ENCODE measurements at places on chromosomes 11 and 22.

DNA sequence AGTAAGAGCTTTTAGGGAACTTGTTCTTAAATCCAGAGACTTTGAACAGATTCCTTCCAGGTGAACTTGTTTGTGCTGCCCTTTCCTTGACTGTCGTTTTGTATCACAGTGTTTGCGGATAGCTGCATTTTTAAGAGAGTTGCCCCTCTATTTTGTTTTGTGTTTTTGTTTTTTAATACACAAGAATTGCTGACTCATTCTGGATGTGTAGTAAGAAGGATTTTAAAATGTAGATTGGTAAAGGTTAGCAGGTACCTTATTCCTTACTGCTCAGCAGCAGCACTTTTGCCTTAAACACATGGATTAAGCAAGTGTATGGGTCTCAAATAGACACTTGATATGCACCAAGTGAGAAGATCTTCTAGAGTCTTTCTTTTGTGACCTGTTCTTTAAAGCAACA is 8.9 kb upstream of the APOA5 start:
- no peak for DNase-seq

DNA sequence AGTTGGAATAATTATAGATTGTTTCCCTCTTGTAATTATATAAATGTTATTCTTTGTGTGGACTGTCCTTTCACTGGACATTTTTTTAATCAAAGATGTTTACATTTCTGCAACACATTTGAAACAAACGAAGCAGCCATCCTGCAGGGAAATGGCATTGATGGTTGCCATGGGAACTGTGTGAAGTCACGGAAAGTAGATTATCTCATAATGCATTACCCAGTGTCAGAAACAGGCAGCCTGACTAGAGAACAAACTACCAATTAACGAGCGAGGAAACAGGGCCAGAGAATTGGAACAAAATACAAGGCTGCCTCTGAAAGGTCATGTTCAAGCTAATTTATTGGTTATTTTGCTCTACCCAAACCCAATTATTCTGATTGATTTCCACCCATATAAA is 96.9 kb upstream of the LARGE1 start:
- DNase-seq: no peak

GRCh38 chr22:41800348-41801146 is at the start of gene CCDC134:
Gene CCDC134 (plus strand): TSS chr22:41800679. CDS start chr22:41808891, 8,212 bp downstream.
- DNase-seq: peak; percentile 67

GRCh38 chr11:26199331-26200095 is 132.4 kb upstream of the ANO3 start:
- DNase-seq: no peak

GRCh38 chr11:75107187-75107586 is 10.5 kb upstream of the OR2AT4 start:
- DNase-seq: no peak

GRCh38 chr22:17638182-17638431 is 450 bp upstream of the BCL2L13 start:
- no peak for DNase-seq

DNA sequence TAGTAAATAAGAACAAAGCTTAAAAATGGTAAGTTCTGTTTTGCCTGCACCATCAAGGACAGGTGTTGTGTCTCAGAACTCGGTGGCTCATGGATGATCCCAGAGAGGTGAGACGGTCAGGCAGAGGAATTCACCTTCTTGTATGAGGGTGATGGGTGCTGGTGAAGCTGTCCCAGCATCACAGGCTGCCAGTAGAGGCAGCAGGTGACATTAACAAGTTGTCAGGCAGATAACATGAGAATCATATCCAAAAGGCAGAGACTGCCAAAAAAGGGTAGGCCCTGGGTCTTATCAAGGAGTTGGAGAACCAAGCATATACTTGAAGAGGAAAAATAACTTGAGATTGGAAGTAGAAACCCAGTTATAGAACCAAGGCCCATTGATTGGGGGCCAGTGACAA is 437.8 kb downstream of the DYNC2H1 start:
- no peak for DNase-seq

- no peak for DNase-seq
These were observed 62.3 kb downstream of the BTG4 start for GRCh38 chr11:111449696-111450479.

DNA sequence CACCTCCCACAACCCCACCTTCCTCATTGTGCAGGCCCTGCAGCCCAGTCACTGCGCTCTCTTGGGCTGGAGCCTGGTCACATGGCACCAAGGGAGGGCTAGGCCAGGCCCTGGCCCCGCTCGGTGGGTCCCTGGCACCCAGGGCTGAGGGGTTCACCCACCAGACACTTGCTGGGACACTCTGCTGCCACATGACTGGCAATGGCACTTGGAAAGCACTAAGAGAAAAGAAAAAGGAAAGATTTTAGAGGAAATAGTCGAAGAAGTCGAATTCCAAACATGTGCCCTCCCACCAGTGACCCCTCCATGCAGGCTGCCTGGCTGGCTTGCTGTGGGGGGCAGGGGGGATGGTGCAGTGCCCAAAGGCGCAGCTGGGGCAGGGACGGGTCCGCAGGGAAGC is 12.3 kb upstream of the TTLL8 start:
- no peak for DNase-seq

DNA sequence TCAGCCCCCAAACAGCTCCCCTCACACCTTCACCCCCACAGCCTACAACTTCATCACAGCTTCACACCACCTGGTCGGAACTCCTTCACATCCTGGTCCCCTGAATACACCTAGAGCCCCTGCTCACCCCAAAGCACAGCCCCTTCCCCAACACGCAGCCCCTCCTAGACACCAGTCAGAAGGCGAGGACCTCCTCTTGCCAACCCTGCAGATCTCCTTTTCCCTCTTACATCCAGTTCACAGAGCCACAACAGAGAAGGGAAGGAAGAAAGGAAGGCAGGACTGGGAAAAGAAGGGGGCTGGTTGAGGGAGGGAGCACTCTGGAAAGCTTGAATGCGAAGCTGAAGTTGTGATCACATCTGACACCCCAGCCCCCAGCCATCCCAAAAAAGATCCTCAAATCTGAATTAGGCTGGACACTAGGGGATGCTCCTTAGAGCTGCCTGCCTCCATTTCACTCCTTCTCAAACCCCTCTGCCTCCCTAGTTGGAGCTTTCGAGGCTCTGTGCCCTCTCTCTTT is 629 bp downstream of the CCKBR start:
- DNase-seq: no peak

Data from NCI-H1436 (cell line).